ENCODE measurements at places on chromosomes 11 and 22.

GRCh38 chr22:34866495-34867131, 199.3 kb upstream of the ISX start:
- DNase-seq: no peak

- DNase-seq: no peak
Measured at GRCh38 chr22:17559188-17559587, 4.1 kb upstream of the SLC25A18 start.

DNA sequence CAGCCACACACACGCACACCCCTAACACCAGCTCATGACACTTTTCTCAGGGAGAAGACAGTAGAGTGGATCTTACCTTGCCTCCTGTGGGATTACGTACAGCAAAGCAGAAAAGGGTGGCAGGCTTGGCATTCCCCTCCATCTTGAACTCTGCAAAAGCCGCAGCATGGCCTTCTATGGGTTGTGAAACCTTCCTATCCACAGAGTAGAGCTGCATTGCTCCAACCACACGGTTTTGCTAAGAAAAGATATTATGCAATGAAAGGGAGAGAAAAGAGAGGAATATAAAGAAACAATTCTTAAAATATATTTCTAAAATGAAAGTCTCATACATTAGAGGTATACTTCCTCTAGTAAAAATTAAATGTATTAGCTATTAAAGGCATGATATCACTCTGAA, 48.8 kb downstream of the CLTCL1 start:
- DNase-seq: no peak

DNA sequence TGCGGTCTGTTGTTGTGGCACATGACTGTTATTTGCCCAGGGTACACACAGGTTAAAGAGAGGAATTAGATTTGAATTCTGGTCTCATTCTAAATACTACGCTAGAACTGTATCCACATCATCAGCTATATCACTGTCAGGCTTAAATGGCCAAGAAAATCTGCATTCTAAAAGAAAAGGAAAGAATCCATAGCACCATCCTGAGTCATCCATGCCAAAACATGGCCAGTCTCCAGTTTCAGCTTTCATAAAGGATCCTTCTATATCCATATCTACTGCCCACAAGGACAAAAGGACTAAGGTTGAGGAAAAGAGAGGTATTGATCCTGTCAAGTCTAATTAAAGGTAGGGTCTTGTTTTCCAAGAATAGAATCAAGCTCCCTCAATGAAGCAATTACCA, 73.6 kb upstream of the GDPD4 start:
- DNase-seq: no peak

GRCh38 chr11:35227576-35228327, 88.8 kb downstream of the CD44 start:
- no peak for DNase-seq

GRCh38 chr11:102576350-102576749, 45.8 kb upstream of the MMP7 start:
- DNase-seq: no peak

DNA sequence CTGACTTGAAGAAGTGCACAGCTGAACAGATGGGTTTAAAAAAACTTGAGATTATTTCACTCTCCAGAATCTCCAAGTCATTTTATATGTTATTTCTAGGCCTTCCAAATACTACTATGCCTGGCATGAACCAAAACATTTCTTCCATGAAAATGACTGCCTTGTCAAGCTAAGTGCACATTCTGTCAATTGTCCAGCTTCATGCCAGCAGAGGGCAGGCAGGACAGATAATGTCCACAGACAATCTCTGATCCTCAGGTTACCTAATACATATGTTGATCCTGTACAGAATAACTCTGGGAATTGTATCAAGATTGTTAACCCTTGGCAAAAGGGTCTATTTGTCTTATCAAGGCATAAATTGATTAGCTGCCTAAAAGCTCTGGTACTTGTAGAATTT, 229.5 kb downstream of the AASDHPPT start:
- DNase-seq: no peak

DNA sequence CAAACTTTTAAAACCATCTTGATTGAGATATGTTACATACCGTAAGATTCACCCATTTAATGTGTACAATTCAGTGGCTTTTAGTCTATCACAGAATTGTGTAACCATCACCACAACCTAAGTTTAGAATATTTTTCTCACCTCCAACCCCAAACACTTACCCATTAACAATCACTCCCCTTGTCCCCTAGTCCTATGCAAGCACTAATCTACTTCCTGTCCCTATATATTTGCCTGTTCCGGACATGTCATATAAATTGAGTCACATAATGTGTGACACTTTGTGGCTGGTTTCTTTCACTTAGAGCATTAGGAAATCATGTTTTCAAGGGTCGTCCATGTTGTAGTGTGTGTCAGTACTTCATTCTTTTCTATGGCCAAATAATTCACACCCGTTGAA, 38.8 kb downstream of the RASSF10 start:
- no peak for DNase-seq

DNA sequence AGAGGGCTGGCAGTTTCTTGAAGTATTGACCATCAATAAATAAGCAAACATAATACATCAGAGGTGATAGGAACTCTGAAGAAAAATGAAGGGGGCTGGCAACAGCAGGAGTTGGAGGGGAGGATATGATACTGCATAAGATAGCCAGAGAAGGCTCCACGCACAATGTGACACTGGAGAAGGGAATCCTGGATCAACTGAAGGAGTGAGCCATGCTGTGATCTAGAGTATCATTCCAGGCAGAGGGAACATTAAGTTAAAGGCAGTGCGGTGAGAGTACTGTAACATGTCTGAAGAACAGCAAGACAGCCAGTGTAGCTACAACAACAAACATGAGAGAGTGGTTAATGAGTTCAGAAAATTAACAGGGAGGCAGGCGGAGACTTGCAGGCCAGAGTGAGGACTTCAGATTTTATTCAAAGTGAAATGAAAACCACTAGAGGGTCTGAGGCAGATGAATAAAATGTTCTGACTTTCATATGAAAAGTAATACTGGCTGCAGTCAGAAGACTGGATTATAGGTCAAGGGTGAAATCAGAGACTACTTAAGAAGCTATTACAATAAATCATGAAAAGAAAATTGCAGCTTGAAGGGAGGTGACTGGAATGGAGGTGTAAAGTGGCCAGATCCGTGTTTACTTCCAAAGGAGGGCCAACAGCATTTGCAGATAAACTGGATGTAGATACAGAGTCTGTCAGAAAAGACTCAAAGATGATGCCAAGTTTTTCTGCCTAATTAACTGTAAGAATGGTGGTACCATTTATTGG, 49.4 kb downstream of the RRAS2 start:
- DNase-seq: no peak

DNA sequence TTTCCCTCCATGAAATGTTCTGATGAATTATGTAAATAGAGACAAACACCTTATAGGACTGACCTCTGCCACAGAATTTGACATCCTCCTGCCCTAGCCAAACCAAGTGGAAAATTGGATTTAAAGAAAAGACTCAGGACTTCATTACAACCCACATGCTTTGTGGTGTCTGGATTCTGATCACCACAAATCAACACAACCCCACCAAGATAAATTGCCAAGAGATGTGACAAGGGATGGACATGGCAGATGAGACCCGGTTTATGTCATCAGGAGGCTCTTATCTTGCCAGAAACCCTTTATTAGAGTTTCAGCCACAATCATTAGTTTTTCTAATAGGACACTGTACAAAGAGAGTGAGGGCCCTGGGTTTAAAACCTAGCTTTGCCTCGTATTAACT, 57.9 kb upstream of the SLC6A5 start:
- no peak for DNase-seq

- DNase-seq: no peak
Measured at GRCh38 chr11:3901249-3902025, 46.0 kb downstream of the STIM1 start.

DNA sequence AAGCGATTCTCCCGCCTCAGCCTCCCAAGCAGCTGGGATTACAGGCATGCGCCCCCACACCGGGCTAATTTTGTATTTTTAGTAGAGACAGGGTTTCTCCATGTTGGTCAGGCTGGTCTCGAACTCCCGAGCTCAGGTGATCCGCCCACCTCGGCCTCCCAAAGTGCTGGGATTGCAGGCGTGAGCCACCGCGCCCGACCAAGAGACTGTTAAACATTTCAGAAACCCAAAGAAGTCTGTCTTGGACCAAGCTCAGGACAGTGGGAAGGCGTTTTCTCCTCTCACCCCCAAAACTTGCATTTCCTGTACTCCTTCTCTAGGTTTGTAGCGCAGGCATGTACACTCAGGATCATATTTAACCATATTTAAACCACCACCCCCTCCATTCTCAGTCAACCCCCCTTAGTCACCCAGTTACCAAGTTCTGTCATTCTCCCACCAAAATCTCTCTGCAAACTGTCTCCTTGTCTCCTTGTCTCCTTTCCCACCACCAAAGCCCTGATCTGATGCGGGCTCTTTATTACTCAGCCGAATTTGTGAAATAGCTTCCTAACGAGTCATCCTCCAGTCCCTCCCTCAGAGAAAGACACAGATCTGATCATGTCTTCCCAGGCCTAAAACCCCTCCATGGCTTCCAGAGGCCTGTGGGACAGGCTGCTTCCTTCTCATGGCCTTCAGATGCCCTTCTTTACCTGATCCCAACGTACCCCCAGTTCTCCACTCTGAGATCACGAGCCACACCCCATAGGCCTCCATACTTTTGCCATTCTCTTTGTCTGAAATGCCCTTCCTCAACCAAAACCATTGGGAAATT, 29.0 kb upstream of the CREB3L1 start:
- DNase-seq: no peak

DNA sequence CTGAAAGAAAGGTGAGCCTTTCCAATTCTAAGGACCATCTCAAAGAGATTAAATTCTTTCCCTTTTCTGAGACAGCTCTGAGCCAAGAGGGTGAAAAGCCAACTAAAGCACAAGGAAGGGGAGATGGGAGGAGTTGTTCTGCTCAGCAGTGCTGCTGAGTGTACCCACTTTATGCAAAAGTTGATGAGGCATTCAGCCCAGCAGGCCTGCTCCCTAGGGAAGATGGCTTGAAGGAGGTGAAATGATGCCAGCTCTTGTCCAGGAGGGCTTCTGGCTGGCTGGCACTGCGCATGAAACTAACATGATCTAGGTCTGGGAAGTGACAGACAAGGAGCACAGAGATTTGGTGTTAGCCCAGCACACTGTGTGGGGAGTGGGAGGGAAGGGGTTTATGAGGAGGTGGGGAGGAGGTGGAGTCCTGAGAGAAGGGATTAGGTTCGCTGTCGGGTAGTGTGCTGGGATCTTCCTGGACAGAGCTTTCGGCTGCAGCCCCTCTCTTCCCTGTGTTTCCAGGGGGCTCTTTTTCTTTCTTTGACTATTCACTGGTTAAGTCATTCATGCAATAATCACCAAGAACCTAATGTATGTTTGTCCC, 225.5 kb upstream of the NARS2 start:
- no peak for DNase-seq

Data from D721Med (cell line).